ENCODE measurements at places on chromosomes 13 and 19. TPM values are rescaled to one million over a fixed set of nuclear protein-coding genes. Genes with fewer than 3 reads are reported as not detected.
A peak's percentile ranks its signal among the peaks of the same experiment; 100 is the strongest.

GRCh38 chr13:74929436-74929835 lies 552.5 kb downstream of the TBC1D4 start:
- DNase-seq, result no peak

DNA sequence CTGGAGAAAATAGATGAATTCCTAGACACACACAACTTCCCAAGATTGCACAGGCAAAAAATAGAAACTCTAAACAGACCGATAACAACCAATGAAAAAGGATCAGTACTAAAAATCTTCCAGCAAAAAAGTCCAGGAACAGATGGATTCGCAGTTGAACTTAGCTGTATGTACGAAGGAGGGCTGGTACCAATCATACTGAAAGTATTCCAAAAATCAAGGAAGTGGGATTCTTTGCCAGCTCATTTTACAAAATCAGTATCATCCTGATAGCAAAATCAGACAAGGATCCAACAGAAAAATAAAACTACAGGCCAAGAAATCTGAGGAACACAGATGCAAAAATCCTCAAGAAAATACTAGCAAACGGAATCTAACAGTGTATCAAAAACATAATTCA lies 6.5 kb upstream of the LILRB2 start:
- no peak for DNase-seq

GRCh38 chr13:37960427-37960826 lies 90.9 kb upstream of the TRPC4 start:
- no peak for DNase-seq

- no peak for DNase-seq
Observed at GRCh38 chr19:47891923-47892666, 6.0 kb upstream of the SULT2A1 start.

DNA sequence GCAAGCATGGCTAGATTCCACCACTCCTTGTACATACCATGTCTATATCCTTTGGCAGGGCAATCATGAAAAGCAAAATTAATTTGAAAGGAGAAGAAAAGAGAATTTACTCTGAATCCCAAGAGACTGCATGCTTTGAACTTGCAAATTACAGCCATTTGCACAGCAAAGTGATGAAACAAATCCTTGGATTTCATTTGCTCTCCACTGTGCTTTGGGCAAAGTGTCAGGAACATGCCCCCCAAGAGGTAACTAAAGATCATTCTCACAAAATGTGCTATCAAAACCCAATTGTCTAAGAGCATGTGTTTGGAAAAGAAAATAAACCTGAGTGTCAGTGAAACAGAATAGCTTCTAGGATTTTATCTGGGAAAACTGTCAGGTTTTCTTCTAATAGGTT lies 298.5 kb downstream of the GPC6 start:
- no peak for DNase-seq

DNA sequence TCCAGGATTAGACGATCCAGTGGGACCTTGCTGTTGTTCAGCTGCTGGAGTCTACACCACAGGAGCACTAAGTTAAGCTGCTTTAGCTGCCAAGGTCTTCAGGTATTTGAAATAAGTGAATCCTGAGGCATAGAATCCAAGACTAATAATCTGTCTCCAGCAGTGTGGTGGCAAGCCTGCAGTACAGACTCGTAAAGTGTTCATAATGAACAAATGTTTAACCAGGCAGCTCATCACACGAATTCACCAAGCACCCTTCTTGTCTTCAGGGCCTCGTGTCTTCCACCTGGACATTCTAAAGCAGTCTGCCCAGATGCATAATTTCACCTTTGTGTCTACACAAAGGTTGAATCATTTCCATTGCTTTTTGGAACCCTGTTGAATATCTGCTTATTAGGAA lies 5.3 kb downstream of the ATP11A start:
- DNase-seq, result no peak

DNA sequence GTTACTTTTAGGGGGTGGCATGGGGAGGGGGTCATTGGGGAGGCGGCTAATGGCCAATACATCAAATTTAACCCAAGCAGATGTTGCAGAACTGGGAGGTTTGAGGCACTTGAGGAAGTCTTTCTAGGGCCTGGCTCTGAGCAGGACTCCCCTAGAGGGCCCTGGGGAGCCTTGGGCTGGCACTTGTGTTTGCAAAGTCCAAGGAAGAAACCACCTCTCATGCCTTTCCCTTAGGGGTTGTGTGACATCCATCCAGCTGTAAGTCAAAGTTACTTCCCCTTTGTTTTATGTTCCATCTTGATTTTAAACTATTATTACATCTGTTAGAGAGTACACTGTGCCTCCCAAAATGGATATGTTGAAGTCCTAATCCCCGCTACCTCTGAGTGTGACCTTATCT lies 159.9 kb downstream of the KATNAL1 start:
- no peak for DNase-seq

- DNase-seq, result no peak
Observed at GRCh38 chr13:102333320-102334198, 68.3 kb downstream of the FGF14 start.

- no peak for DNase-seq
Observed at GRCh38 chr13:110237875-110238817, 68.8 kb downstream of the COL4A1 start.

- DNase-seq, result no peak
Observed at GRCh38 chr13:42367831-42368230, 95.9 kb downstream of the AKAP11 start.

DNA sequence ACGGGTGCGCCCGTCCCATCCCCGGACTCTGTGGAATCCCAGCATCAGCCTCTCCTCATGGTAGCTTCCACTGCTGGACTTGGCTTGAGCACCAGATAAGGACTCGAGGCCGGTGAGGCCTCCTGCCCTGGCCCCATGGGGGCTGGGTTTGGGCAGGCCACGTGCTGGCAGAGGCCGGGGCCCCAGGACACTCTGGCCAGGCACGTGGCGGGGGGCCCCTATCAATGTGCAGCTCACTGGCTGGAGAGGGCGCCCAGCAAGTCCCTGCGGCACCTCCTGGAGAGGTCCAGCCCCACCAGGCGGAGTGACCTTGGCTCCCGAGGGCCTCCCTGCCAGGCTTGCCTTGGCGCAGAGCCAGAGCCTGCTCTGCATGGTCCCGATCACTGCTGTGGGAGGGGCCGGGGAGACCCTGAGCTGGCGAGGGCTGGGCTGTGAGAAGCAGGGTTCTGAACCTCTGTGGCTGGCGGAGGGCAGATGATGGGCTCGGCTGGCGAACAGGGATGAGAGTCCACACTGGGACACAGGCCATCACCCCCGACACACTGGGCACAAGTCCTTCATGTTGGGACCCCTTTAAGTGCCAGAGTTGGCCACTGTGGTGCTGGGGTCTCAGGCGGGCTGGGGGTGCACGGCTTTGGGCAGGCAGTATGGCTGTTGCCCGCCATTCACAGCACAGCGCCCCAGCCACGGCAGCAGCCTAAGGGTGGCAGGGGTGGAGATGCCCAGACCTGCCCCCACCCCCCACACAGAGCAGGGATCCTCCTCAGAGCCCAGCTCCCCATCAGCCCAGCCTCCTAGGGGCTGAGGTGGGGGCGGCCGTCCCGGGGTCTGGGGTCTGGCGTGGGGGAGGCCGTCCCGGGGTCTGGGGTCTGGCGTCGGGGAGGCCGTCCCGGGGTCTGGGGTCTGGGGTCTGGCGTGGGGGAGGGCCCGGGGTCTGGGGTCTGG lies 19.1 kb downstream of the CEBPG start:
- peak; percentile 70 for DNase-seq

DNA sequence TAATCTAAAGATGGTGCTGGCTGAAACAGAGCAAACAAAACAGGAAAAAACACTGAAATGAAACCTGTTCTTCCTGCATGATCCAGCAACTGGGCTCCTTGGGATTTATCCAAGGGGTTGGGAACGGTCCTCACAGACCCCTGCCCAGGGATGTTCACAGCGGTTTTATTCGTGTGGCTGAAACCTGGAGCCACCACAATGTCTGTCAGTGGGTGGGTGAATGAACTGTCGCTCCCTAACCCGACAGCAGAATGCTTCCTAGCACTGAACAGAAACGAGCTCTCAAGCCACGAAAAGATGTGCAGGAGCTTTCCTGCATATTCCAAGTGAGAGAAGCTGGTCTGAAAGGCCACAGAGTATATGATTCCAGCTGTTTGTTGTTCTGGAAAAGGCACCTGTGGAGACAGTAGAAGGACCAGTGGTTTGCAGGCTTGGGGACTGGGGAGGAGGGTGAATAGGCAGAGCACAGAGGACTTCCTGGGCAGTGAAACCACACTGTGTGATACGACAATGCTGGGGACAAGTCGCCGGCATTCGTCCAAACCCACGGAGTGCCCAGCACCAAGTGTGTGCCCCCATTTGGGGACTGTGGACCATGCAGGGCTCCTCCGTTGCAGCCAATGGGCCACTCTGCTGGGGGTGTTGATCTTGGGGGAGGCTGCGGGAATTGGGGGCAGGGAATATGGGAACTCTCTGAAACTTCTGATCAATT lies 73.9 kb downstream of the TEX29 start:
- peak; percentile 44 for DNase-seq

- DNase-seq, result no peak
Observed at GRCh38 chr13:39023316-39023715, 14.6 kb downstream of the PROSER1 start.

- peak; percentile 46 for DNase-seq
Observed at GRCh38 chr19:497869-498510, 1.7 kb downstream of the MADCAM1 start.

KIR2DL1 gene
- total RNA-seq, result not detected

SEMA6B gene
- 16.7 TPM for total RNA-seq

CELF5 gene
- total RNA-seq, result not detected

NMRK2 gene
- 627 TPM for total RNA-seq

MYO16 gene
- total RNA-seq, result 1.4 TPM

CYP4F12 gene
- total RNA-seq, result 5.8 TPM

SIAH3 gene
- total RNA-seq, result 0.05 TPM

MISP gene
- not detected for total RNA-seq
